ENCODE measurements at places on chromosomes 6 and 20.

- DNase-seq = no peak
These were observed 183.4 kb downstream of the ALDH8A1 start for GRCh38 chr6:134766497-134766896.

- DNase-seq = no peak
These were observed 63.7 kb downstream of the C6orf118 start for GRCh38 chr6:165245701-165246100.

DNA sequence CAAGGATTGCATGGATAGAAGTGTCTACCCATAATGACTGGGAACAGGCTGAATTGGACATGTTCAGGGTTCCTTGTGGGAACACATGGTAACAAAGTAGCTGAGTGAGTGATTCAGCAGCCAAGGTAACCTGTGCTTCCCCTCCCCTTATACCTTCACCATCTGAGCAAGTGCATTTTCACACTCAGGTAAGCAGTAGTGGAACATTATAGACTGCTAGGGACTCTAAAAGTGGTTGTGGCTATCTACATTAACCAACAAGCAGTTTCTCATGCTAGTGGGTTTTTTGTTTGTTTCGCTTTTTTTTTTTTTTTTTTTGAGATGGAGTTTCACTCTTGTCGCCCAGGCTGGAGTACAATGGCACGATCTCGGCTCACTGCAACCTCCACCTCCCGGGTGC is 41.4 kb downstream of the KIZ start:
- no peak for DNase-seq

GRCh38 chr6:34657307-34657978 is 39.1 kb downstream of the ILRUN start:
- DNase-seq = no peak

DNA sequence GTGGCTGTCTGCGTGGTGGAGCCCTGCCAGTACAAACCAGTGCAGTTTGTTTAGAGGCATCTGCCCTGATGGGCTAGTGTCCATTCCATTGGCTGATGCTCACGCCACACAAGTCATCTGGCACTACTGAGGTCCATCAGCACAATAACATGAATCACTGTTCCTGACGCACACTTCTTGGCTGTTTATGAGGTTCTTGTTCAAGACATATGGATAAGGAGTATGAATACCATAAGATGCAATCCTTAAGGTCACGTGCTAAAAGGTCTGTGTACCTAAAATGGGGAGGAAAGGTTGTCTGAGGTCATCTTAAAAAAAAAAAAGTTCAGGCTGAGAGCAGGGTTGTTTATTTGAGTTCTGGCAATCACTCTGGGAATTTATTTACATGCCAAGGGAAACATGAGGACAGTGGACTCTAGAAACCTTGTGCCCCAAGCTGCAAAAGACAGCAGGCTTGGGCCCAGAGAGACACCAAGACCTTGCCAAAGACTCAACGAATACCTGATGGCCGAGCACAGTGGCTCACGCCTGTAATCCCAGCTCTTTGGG is 54.1 kb upstream of the SHLD1 start:
- no peak for DNase-seq

- DNase-seq = peak; percentile 41
These were observed 81.5 kb downstream of the RTN4IP1 start for GRCh38 chr6:106547601-106548453.

DNA sequence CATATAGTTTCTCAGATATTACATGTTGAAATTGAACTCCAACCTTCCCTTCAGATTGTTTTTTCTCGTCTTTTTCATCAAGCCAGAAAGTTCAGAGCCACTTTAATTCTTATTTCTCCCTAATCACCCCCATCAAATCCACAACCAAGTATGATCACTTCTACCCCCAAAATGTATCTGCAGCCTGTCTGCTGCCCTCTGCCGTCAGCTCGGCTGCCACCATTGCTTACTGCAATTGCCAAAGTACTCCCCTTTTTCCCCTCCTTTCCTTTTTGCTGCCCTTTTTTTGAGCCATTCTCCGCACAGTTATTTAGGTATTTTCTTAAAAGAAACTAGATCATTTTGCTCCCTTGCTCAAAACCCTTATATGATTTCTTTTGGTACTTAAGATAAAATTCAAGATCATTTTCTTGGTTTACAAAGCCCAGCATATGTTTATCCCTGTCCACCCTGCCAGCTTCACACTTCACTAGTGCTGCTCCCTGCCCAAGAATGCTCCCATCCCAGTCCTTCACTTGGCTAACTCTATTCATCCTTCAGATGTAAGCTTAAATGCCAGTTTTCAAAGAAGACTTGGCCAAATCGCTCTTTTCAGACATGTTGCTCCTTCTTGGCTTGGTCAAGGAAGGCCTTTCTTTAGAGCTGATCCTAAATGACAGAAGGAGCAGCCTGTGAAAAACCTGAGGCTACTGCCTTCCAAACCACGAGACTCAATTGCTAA is 63.7 kb downstream of the SH3BGRL2 start:
- no peak for DNase-seq

DNA sequence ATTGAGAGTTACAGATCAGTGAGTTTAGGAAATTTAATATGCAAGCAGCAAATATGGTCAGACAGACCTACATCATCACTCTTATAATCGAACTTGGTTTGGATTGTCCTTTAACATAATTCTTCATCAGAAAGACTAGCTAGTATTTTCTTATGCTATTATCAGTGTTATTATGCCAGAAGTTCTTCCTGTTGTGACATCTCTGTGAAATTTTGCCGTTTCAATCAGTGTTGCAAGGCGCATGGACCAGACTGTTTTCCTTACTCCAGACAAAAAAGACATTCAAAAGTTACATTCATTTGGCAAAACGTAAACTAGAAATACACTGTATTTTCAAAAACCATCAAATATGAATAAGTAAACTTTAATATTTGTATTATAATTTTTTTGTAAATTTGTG is 5.7 kb upstream of the TENT5A start:
- DNase-seq = no peak

DNA sequence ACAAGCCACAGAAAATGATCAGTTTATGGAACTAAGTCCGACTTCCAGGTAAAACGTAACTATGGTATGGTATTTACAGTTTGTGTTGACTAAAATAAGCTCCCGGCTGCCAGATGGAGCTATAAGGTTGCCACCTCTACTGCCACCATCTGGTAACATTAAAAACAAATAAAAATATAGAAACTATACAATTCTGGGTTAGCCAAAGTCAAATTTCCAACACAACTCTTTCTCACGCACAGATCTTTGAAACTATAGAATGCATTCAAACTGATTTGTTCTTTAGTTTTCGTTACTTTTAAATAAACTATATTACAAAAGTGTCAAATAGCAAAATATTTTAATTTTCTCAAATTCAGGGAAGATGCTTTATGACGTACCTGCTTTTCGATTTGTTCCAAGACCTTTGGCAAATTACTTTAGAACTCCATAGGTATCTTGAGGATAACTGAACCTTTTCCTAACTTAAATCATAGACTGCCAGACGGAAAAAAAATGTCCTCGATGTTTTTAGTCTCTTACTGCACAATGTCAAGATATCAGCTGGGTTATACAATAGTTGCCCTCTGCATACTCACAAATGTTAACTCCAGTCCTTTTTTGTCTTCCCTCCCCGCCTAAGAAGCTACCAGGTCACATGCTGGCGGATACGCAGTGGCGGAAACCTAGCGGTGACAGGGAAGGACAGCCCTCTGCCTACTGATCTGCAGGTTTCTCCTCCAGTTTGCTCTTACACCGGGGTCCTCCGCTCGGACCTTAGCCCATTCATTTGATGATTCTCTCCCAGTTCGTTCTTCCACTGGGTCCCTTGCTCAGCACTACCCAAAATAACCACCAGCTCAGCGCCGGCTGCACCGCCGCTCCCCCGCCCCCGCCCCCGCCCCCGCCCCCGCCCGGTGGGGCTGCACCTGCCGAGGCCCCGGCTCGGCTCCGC is 888 bp downstream of the SLC17A5 start:
- peak; percentile 68 for DNase-seq

DNA sequence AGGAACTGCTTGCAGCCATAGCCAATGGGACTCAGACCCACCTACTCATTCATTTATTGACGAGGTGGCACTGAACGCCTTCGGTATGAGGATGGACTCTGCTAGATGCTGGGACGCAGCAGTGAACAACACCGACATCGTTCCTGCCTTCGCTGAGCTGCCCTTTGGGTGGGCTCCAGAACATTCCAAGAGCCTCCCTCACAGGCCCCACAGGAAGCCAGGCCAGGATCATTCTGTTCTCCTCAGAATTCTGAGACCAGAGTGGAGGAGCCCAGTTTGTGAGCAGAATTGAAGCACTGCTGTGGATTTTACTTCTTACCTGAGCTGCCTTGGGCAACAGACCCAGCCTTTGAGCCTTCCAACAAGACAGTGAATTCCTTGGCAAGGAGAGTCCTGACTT is 82.1 kb downstream of the KCNB1 start:
- no peak for DNase-seq

DNA sequence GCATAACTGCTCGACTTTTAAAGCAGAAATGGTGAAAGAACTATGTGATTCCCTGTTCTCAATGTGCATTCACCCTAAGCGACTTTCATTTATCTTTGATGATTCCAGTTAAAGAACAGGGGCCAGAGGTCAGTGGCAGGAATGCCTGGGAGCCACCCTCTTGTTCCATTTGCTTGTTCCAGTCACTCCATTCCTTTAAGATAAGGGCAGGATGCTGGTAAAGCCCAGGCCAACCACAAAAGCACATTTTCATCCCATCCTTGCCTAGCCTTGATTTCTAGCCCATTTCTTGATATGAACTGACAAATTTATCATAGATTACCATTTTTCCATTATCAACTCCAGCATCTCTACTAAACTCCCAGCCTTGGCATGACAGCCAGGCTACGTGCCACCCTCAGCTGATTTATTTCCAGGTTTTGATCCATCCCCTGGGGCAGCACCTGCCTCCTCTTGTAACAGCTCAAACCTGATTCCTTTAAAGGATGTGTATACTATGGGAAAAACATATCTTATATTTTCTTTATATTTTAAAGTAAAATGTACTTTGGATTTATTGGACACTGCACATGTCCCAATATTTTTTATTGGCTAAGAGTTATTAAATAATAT is 19.2 kb downstream of the HMGN3 start:
- no peak for DNase-seq

GRCh38 chr6:134115715-134116074 is 63.3 kb upstream of the SLC2A12 start:
- no peak for DNase-seq

- DNase-seq = no peak
These were observed at the start of gene SDCBP2 for GRCh38 chr20:1328680-1329330. Gene SDCBP2 (minus strand): TSS chr20:1329139. CDS start chr20:1320416, 8,723 bp downstream.

- DNase-seq = no peak
These were observed 140.3 kb downstream of the TENT5A start for GRCh38 chr6:81612136-81612535.

- DNase-seq = peak; percentile 84
These were observed 65.8 kb upstream of the ARMC2 start for GRCh38 chr6:108782179-108783041.

GRCh38 chr6:44058617-44059358 is 68.5 kb downstream of the MRPL14 start:
- no peak for DNase-seq

DNA sequence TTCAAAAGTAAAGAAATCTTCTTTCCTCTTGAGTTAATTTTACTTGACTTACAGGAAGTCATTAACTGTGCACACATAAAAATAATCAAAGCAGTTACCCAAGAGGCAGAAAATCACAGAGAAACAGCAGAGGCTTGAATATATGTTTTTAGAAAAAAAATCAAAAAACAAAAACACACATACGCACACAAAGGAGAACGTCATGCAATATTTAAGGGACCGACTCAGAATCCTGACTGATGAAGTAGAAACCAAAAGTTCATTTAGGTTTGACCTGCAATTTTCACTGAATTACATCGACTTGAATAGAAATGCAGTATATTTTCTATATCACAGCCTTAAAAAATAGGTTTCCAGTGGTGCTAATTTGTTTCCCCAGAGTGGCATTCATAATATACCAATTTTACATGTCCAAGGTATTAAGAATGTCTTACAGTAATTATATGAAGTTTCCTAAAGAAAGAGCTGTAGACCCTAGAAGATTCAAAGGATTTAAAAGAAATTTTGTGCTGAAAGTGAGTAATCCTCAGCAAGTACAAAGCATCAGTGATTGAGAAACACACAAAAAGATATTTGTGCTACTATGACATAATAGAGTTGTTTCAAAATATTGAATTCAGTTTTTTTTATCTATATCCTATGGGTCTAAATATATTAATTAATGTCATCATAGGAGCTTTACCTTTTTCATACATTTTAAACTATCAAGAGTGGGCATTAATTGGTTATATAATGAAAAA is 358.5 kb upstream of the RUNX2 start:
- DNase-seq = no peak
